ENCODE measurements at places on chromosomes 2 and 18.
A peak's percentile ranks its signal among the peaks of the same experiment; 100 is the strongest.

GRCh38 chr2:101349893-101350662 lies 37.2 kb downstream of the CREG2 start:
- peak; percentile 78 for DNase-seq

GRCh38 chr18:8416212-8417019 lies 192.8 kb upstream of the RAB12 start:
- no peak for DNase-seq

DNA sequence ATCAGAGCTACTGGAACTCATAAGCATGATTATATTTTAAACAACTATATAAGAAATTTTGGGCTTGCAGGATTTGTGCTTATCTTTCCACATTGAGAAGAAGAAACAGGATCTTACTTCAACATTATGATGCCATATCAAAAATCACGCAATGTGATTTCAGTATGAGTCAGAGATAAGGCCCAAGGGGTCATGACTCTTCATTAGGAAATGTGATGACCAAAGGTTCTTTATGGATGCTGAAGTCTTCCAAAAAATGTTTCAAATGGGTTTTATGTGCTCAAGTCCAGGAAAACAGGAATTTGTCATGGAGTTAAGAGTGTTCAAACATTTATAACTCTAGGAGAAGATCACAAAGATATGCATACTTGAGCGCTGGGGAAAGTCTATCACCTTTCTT lies 7.8 kb upstream of the SERPINB2 start:
- peak; percentile 47 for DNase-seq

DNA sequence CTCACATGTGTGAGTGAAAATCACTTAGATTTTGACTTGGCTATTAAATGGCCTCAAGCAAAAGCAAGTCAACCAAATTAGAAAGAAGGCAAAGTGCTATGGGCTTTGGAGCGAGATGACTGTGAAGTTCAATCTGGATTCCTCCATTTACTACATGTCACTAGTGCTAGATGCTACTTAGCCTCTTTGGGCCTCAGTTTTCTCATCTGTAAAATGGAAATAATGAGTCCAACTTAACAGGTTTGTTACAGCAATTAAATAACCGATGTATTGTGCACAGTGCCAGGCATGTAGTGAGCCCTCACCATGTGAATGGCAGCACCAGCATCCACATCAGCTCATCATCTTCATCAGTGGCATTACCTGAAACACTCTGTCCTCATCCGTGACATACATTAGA lies 376.3 kb downstream of the MTX2 start:
- no peak for DNase-seq

GRCh38 chr2:151976945-151977353 lies 121.9 kb downstream of the CACNB4 start:
- no peak for DNase-seq

GRCh38 chr2:51960281-51960680 lies 928.3 kb upstream of the NRXN1 start:
- DNase-seq = peak; percentile 13

GRCh38 chr2:170689481-170689880 lies 25.7 kb upstream of the SP5 start:
- no peak for DNase-seq

DNA sequence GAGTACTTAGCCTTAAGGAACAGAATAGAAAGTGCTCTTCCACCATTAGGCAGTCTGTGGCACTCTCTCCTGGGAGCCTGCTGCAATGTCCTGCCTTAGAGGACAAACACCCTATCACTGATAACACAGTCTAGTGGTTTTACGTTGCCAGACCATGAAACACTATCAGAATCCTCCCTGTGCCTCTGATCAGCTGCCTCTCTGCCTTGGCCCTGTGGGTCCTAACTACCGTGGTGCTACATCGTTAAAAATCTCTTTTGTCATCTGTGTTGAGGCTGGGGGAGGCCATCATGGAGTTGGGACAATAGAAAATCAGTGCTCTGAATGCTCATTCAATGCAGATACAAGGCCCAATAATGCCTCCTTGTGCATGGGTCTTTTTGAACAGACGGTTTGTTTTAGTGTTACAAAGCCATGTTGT lies 11.9 kb upstream of the APCDD1 start:
- peak; percentile 59 for DNase-seq

- DNase-seq = peak; percentile 99
These were observed at the start of the genes APLF and FBXO48 for GRCh38 chr2:68467077-68467960. TSS of gene APLF (plus strand) at chr2:68467585. CDS start at chr2:68467732, 147 bp downstream. TSS of gene FBXO48 (minus strand) at chr2:68467294. CDS start at chr2:68465145, 2,149 bp downstream.

DNA sequence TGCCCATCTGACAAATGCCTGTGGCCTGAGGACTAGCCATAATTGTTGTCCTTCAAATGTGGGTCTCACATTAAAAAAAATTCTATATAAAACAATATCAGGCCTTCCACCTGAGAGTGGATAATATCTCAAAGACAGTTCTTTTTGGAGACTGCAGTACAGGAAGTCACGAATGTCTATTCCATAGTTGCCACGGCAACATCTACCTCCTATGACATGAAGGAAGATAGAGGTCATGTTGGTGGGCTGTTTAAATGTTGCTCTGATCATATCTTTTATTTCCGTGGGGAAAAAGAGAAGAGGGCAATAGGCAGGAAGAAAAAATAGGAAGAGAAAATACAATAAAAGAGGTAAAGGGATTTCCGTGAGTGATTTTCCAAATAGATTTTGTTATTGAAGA lies 151.8 kb downstream of the ARL6IP6 start:
- DNase-seq = no peak

DNA sequence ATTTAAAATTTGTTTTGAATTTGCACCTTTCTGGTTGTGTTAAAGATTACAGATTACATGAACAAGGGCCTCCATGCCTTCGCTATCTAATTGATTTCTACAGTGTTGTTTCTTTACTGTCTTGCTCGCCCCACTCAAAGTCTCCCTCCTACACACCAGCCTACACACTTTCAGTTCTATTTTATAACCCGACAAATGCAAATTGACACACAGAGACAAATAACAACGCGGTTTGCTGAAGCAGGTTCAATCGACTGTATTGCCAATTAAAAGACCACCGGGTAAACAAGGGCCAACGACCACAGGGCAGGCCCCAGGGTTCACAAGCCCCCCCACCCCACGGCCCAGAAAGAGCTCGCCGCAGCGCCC lies 869 bp downstream of the STARD7 start:
- no peak for DNase-seq

DNA sequence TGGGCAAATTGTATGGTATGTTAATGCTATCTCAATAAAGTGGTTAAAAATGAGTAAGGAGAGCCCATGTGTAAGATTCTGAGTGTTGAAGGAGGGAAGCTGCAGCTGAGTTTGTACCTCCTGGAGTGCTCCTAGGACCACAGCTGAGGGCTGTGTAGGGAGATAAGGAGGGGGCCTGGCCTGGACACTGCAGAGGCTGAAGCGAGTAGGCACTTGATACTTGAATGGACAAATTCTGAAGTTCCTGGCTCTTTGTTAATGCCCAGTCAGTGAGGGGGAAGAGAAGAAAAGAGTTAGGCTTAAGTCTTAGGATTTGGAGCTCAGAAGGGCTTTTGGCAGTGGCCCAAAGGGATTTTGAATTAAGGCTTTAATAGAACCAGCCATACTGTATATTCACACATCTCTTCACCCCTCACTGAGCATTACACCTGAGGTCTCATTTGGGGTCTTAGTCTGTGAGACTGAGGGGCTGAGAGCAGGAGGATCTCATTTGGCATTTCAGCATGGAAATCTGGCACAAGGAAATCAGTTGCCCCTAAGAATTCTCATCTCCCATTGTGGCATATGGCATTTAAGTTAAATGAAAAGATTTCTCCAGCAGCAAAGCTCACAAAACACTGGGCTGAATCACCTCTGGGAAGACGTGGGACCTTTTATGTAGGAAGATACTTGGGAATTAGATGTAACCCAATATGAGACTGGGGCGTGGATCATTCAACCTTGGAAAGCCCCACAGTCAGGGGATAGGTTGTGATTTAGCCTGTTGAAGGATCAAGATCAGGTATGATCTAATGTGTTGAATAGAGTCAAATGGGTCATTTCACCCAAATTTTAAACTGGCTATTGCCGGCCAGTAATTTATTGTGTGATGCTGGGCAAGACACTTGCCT lies 46.8 kb downstream of the LIPG start:
- DNase-seq = no peak

DNA sequence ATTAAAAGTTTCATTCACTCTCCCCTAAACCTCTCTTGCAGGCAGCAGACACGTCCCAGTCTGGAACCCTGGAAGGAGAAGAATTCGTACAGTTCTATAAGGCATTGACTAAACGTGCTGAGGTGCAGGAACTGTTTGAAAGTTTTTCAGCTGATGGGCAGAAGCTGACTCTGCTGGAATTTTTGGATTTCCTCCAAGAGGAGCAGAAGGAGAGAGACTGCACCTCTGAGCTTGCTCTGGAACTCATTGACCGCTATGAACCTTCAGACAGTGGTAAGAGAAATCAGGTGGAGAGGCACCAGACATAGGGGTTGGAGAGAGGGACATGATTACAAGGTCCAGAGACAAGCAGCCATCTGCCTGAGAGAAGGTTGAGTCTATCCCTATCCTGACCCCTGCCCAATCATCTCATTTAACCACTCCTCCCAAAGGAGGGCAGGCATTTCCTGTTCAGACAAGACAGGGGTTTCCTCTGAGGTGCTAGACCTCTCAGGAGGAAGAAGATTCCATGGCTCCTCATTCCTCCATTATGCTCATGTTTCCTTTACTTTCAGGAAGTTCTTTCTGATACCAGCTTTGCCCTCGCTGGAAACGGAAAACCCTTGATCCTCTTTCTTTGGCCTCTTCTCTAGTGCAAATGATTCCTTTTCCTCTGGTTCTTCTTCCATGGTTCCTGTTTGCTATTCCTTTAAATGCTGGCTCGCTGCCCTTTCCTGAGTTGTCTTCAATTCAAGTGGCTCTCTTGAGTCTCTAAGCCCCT lies 15.1 kb downstream of the PLCD4 start:
- DNase-seq = no peak

DNA sequence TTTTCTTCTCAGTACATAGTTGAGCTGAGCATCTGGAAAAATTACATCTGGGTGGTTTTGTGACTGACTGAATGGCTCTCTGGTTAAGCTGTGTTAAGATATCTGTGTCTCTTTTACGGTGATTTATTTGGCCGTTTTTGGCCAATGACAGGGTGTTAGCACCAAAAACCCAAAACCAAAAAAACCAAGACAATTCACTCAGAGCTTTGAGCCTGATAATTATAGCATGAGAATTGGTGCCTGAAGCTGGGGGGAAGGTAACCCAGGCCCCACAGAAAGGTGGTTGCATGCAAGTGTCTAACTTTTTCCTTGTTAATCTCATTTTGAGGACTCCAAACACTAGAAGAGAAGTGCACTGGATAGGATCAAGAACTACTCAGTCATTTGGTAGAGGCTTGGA lies 4.5 kb downstream of the CD28 start:
- no peak for DNase-seq

DNA sequence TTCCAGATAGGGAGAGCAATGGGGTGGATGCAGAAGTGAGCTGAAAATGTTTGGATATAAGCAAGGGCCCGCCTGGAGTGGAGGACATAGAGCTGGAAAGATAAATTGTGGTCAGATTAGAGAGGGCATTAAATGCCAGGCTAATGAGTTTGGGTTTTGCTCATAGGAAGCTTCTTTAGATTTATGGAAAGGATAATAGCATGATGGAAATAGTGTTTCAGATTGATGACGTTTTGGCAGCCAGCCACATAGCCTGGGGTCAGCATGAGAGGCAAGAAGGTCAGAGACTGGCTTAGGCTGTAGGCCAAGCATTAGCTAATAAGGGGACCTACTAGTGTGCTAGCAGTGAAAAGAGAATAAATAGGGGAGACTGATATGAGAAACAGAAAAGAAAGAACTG lies 321.6 kb downstream of the STK39 start:
- DNase-seq = no peak

- no peak for DNase-seq
These were observed 127.1 kb downstream of the DSC3 start for GRCh38 chr18:30915336-30915988.

DNA sequence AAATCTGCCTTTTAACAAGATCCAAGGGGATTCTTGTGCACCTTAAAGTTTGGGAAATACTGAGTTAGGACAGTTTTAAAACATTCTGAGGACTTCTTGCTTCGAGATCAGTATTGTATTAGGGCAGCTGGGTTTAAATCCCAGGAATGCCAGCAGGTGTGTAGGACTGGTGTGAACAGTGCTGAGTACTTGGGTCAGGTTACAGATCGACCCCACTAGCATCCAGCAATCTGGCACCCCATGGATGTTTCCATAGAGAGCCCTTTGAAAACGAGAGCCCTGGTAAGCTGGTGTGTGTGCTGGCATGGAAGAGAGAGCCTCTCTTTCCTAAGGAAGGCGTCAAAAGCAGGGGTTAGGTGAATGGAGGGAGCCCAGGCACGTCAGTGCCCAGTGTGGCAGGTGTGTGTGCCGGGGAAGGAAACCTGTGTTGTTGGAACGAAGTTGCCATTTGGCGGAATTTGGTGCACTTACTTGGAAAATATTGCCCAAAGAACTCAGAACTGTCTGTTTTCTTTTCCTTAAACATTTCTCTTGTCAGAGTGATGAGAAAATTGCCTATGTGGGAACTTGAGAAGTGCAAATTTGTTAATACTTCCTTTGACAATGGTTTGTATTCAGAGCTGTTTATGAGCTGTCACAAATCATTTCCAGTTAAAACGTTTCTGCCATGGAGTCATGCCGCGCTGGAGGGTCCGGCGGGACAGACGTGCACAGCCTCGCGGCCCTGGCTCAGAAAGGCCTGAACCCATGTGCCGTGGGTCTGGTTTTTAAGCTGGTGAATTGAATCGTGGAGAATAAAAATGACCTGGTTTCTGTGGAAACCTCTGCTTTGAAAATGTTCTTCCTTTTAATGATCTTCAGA lies 38.1 kb downstream of the LDLRAD4 start:
- no peak for DNase-seq

DNA sequence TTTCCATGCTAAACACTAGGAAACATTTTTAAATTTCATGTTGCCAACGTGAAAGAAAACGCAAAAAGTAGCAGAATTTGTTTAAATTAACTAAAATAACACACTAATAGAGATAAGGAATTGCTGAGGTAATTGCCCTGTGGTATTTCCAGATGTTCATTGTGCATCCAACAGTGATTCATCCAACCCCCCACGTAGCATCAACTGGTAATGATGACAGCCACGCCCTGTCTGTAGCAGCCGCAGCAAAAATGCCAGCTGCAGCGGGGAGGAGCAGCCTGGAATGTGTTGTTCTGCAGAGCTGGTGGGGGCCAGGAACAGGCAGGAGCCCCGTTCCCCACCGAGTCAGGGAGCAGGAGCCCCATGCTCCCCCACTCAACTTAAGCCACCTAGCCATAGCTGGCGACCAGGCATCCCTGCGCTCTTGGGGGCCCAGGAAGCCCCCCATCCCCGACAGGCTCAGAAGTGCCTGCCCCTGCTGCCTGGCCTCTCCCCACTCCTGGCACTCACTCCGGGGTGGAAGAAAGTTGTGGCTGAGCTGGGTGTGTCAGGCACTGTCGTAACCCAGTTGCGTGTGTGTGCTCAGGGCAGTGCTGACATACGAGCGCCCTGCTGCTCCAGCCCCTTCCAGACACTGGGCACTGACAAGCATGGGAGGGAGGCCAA lies 695.1 kb upstream of the ACVR2A start:
- DNase-seq = peak; percentile 30

GRCh38 chr2:186683341-186683740 lies 10.5 kb upstream of the FAM171B start:
- peak; percentile 32 for DNase-seq

- no peak for DNase-seq
These were observed 31.0 kb downstream of the EDAR start for GRCh38 chr2:108958002-108958401.

DNA sequence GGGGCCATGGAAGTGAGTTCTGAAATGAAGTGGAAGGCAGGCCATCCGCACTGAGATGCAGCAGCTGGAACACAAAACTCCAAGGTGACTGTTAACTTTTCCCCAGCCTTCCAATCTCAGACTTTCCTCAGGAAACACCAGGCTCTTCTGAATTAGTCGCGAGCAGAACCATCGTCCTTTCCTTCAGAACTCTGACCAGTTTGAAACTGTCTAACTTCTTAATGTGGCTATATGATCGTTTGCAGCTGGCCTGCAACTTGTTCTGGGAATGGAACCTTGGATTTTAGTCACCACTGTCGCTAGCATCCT lies 620 bp upstream of the RPL37A start:
- DNase-seq = no peak
